T1000 (cell line): ENCODE measurements at places on chromosomes 2 and 18.

- no peak for DNase-seq
Measured at GRCh38 chr2:63049211-63049969, 1.2 kb upstream of the OTX1 start.

GRCh38 chr2:48279344-48280090, 250.4 kb upstream of the STON1 start:
- DNase-seq = no peak

GRCh38 chr2:68714866-68715265, 19.7 kb upstream of the ARHGAP25 start:
- DNase-seq = no peak

DNA sequence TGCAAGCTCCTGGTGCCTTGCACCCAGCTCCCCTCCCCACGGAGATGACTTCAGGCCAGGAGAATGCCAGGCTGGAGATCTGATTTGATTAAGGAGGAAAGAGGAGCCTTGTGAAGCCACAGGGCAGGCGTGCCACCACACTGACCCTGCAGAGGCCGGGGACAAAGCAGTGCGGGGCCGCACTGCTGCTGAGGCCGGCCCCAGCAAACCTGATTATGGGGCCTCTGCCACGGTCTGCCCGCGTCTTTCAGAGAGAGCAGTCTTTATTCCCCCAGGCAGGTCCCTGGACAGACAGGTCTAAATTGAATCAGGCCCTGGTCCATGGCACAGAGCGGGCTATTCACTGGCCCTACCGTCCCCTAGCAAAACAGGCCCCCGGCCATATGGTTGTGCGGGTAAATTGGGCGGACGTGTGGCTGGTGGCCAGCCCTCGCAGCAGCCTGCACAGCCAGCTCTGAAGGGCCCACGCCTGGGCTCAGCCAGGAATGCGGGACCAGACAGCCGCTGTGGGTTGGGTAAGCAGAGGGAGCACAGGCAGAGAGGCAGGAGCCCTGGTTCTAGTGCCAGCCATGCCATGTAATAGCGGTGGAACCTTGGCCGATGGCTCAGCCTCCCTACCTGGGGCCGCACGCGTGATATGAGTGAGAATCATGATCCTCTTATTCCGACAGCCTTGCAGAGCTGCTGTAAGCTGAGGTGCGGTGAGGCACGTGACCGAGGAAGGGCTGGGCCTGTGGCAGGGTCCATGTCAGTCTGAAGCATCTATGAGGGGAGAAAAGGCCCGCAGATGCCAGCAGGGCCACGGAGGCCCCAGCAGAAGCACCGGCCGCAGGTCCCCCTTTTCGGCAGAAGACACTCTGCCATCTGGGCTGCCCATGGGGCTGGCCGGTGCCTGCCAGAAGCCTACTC, 97.3 kb upstream of the MYCN start:
- no peak for DNase-seq

DNA sequence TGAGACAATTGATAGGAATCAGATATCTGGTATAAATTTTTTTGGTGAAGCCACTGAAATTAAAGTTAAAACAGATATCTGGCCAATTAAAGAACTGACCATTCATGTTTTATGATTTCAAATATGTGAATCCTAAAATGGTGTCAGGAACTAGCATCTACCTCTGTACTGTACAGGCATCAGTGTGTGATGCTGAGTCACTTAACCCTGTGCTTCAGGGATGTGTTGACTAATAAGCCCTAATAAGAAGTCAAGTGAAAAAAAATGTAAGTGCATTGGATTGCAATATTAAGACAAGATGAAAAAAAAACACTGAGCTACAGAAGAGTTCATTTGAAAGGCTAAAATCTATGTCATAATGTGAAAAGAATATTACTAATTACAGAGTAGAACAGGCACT, 9.1 kb upstream of the UNC80 start:
- no peak for DNase-seq

DNA sequence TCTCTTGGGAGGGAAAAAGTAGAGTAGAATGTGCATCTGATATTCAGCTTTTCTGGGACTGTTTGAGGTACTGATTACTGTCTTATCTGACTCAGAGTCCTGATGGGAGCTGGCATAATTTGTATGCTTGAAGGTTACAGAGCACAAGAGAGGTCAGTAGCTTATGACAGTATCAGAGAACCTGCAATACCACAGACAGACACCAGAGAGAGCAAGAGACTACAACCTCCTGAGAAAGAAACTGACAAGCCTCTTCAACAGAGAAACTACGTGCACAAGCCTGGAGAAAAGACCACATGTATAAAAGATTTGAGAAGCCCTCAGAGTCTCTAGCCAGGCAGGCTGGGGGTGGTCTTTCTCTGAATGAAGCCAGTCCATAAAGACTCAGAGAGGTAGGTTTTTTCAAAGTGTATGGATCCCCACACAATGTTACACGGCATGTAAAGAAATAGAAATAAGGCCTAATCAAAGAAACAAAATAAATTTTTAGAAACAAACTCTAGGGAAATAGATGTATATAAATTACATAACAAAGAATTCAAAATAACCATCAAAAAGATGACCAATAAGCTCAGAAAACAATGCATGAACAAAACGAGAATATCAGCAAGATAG, 568.3 kb downstream of the LRRTM4 start:
- DNase-seq = peak; percentile 14

- no peak for DNase-seq
Measured at GRCh38 chr2:104412384-104412783, 441.5 kb upstream of the POU3F3 start.

DNA sequence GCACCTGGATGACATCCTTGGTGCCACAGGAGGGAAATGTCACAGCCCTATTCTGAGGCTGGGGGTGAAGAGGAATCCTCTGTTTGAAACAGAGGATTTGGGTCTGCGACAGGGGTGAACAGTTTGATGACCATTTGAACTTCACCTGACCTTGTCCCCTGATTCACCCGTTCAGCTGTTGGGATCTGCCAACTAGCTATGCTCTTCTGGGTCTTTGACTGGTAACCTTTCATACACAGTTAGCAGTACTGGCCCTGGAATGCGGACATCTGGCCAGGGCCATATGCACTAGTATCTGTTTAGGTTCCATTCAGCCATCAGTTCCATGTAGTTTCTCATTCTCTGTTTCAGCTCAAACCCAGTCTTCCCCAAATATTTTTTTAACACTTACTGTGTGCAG, 72.6 kb upstream of the MCFD2 start:
- no peak for DNase-seq

DNA sequence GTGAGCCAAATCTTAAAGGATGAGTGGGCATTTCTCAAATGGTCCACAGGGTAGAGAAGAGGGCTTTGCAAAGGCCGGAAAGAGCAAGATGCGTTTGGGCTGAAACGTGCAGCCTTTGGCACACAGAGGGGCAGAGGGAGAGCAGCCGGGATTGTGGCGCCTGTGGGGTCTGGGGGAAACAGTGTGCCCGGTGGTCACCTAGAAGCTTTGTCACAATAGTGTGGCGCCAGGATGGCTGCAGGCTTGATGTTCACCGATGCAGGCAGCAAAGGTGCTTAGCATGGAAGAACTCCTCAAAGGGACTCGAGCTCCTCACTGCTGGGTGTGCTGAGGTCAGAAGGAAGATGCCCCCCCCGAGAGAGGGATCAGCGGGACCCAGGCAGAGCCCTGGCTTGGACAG, 23.8 kb downstream of the TPO start:
- DNase-seq = no peak
